ENCODE measurements at places on chromosomes 11 and 22.

DNA sequence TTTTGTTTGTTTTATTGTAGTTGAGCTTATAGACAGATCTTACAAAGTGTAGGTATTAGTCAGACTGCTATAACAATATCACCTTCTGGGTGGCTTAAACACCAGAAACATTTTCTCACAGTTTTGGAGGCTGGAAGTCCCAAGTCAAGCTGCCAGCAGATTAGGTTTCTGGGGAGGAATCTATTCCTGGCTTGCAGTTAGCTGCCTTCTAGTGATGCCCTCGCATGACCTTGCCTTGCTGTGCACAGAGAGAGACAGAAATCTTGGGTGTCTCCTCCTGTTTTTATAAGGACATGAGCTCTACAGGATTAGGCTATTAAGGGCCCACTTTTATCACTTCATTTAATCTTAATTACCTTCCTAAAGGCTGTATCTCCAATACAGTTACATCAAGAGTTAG, 1635.2 kb downstream of the FAM181B start:
- no peak for DNase-seq

DNA sequence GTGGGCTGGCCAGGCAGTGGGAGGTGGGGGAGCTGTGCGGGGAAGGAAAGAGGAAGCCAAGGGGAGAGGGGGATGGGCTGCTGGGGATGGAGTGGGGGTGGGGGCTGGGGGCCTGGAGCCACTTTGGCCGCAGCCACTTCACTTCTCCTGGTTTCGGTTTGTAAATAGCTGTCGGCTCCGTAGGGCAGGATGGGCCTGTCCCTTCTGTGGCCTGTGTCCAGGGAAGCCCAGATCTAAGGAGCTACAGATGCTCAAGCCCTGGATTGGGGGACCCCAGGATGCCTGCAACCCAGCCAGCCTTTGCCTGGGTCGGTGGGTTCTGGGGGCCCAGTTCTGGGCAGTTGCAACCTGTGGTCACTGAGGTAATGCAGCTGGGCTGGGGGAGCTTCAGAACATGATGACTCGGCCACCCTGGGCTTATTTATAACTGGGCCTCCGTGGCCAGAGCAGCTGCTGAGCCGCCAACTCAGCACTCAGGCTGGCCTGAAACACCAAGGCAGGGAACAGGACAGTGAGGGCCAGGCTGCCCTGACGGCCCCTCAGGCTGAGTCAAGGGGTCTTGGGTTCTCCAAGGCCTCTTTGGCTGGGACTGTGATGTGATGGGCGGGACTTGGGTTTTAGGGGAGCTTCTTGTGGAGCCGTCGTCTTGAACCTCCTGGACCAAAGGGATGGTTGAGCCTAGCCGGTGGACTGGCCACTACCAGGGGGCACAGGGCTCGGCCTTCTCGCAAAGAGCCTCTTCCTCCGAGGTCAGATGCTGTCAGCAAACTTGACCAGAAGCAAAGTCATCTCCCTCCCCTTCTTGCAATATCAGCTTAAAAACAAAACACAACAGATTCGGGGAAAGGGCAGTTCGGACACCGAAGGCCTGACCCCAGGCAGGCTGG, 15.0 kb upstream of the SLC39A13 start:
- no peak for DNase-seq

DNA sequence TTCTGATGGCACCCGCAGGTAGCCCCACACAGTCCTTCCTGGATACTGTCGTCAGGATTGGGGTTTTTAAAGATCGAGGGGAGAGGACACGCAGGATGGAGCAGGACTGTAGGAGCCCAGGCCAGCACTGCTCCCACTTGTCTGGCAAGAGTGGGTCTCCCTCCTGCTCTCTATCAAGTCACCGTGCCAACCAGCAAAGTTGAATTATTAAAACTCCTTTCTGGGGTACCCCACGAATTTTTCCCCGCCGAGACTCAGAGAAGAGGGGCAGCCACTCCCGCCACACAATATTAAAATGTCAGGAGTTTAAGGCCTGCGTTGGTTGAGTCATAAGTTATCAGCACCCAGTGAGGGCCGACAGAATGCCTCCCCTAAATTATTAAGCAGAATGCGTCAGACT, 10.1 kb downstream of the LMO1 start:
- no peak for DNase-seq

- no peak for DNase-seq
Measured at GRCh38 chr11:108220721-108221336, 1.6 kb downstream of the NPAT start.

GRCh38 chr11:120057028-120057330, 80.9 kb downstream of the TRIM29 start:
- no peak for DNase-seq

GRCh38 chr22:32649515-32650200, 151.8 kb upstream of the TIMP3 start:
- no peak for DNase-seq

GRCh38 chr11:6233984-6234386, 451 bp downstream of the FHIP1B start:
- no peak for DNase-seq

DNA sequence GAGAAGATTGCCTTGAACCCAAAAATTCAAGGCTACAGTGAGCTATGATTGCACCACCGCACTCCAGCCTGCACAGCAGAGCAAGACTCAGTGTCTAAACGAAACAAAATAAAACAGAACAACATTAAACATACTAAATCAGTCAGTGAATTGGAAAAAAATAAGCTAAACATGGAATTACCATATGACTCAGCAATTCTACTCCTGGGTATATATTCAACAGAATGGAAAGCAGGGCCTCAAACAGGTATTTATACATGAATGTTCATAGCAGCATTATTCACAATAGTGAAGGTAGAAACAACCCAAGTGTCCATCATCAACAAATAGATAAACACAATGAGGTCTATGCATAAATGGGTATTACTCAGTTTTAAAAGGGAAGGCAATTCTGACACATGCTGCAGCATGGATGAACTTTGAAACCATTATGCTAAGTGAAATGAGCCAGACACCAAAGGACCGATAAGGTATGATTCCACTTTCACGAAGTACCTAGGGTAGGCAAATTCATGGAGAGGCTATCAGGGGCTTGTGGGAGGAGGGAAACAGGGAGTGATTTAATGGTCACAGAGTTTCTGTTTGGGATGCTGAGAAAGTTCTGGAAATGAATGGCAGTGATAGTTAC, 15.5 kb downstream of the NTM start:
- no peak for DNase-seq

- DNase-seq, result peak; percentile 87
Measured at GRCh38 chr11:73647459-73648100, 1.2 kb downstream of the PLEKHB1 start.

All from SK-N-SH (cell line).